ENCODE measurements at places on chromosomes 13 and 19.

DNA sequence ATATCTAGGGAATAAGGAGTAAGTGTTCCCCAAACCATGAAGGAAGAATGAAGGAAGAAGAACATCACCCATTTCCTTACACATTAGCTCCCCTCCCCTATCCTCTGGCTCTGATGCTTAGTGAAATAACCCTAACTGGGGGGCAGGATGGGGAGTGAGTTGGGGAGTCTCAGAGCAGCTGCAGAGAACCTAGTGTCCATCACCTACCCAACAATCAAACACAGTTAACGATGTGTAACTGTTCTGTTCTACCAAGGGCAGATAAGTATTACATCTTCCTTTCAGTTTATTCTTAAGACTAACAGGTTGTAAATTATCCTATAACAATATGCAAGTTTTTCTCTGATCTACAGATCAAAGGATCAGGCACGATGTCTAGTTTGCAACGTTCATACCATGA lies 12.8 kb downstream of the ELF1 start:
- no peak for DNase-seq

DNA sequence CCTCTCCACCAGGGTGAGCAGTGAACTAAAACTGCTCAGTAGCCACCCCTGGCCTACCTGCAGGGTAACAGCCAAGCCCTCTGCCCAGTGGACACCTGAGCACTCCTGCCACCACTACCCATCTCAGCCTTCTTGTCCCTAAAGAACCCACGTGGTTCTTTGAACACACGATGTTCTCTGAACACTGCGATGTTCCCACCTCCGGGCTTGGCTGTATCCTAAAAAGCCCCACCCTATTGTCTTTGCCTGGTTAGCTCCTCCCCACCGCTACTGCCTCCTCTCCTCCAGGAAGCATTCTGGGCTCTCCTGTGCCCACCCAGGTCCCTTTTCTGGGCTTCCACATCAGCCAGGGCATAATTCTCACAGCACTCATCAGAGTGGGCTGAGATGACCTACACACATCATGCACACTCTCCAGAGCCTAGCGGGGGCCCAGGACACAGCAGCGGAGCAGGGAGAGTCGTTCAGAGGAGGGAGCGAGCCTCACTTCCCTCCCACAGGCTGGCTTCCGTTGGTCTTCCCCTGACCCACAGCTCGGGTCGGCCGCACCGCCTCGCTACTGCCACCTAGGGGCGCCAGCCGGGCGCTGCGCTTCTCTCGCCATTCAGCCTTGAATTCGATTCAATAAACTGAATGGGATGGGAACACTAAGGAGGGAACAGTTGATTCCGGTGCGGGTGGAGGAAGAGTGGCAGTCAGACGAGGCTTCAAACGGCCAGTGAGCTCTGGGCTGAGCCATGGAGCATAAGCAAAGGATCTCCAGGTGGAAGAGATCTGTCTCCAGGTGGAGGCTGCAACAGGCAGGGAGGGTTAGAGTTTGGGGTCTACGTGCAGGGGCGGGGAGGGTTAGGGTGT lies 3.2 kb downstream of the ELAVL1 start:
- DNase-seq, result peak; percentile 45

DNA sequence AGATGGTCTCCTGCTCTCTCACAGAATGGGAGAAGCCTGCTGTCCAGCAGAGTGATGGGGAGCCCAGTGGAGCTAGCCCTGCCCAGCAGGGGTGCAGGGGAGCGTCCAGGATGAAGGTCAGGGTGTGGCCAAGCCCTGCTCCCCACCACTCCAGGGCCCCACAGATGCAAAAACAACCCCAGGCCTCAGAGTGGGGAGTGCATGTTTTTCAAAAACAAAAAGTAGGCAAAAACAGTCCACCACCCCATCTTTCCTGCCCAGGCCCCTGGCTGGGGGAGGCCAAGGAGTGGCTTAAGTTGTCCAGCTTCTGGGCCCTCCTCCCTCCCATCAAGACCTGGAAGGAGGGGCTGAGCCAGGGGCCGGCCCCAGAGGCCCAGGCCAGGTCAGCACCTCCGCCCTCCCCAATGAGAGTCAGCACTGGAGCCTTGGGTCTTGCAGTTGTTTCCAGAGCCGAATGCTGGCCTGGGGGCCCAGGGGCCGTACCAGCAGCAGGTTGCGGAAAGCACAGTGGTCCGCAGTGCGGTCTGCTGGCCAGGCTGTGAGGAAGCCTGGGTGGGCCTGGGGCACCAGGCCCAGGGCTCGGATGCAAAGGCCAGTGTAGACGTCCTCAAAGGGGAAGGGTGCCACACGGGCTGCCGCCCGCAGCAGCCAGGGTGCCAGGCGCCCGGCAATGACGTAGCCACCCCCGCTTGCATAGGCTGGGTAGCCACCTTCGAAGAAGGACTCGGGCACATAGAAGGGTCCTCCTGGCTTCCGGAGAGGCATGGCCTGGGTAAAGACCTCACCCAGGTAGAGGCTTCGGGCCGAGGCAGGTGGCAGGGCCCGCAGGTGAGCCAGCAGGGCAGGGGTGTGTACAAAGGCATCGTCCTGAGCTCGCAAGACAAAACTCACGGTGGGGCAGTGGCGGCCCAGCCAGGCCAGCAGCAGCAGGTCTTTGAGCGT lies 1.7 kb downstream of the B3GNT8 start:
- DNase-seq, result no peak

- no peak for DNase-seq
Observed at GRCh38 chr13:98158172-98158899, 15.4 kb downstream of the FARP1 start.

Data from GM04504 (cell line).